ENCODE measurements at places on chromosomes 5 and 9.

- DNase-seq: no peak
Observed at GRCh38 chr5:73528248-73528647, 30.0 kb downstream of the BTF3 start.

GRCh38 chr5:176740131-176740701 lies 70.1 kb upstream of the UNC5A start:
- DNase-seq: no peak

GRCh38 chr9:38053697-38054461 lies 15.1 kb downstream of the SHB start:
- DNase-seq: no peak

DNA sequence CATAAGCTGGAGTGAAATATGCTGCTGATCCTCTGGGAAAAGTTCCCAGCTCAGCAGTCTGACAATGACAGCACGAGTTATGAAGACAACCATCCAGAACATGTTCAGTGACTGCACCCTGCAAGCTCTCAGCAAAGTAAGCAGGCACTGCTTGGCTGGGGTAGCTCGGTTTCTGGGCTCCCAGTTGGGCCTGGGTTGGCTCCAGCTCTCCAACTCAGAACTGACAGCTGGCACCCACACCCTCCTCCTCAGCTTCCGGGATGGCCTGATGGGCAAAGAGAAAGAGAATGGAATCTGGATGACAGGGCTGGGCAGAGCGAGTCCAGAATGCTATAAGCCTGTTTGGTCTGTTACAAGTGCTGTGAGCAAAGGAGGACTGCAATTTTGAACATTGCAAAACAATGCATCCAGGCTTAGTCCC lies 185.0 kb downstream of the CSNK1G3 start:
- DNase-seq: no peak
